ENCODE measurements at places on chromosomes 3 and 15.

- no peak for DNase-seq
These were observed 20.5 kb downstream of the ATRIP start for GRCh38 chr3:48467110-48467454.

- no peak for DNase-seq
These were observed 13.7 kb downstream of the FGF7 start for GRCh38 chr15:49436751-49437150.

DNA sequence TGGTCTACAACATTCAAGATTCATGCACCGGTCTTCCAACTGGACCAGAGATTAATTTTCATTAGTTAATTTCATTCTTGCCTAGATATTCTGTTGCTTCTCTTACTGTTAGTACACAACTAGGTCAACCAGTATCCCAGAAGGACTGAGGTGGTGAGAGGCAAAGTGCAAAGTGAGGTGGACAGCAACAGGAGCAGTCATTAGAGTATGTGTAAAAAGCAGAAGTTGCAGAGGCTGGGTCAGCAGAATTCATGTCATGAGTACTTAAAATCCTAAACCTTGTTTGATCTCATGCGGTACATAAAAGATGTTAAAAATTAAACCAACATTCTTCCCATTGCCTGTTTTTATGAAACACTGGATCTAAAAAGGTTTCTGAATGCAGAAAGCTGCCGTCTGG, 46.7 kb downstream of the PARP14 start:
- no peak for DNase-seq

DNA sequence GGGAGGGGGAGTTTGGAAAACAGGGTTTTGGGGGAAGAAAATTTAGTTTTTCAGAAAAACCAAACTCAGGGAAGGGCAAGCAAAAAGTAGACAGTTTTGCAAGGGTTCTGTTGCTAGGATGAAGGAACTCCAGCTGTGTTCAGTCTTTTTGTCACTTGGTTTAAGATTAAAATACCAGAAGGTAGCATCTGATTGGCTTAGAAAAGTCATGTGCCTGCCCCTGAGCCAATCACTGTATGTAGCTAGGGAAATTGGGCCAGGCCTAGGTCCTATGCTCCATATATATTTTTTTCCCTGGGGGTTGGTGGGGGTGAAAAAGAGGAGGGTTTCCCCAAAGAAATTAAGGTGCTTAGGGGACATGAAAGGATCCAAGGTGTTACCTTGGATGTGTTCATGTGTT, 24.3 kb downstream of the CLDN11 start:
- DNase-seq = no peak

DNA sequence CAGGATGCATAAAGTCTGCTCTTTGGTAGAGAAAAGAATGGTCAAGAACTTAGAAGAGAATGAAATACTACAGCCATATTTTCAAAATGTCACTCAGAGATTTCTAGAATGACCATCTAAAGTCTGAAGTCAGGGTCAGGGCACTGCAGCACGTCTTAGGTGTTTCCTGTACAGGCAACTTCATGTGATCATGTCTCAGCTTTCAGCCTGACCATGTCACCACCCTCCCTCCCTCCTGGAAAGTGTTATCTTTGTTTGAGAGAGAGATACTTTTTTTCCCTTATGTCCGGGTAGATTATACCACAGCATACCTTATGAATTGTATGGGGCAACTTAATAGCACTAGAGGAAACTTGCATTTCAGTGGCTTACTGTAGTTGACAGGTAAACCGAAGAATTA, 558.0 kb upstream of the TGFBR2 start:
- DNase-seq = no peak

GRCh38 chr15:58736018-58736643, 13.4 kb downstream of the ADAM10 start:
- no peak for DNase-seq

GRCh38 chr3:120820748-120821147, 78.2 kb downstream of the GTF2E1 start:
- no peak for DNase-seq

GRCh38 chr3:152474585-152474984, 205.9 kb downstream of the MBNL1 start:
- peak; percentile 41 for DNase-seq

- DNase-seq = no peak
These were observed 20.2 kb downstream of the SEMA6D start for GRCh38 chr15:47737477-47737876.

DNA sequence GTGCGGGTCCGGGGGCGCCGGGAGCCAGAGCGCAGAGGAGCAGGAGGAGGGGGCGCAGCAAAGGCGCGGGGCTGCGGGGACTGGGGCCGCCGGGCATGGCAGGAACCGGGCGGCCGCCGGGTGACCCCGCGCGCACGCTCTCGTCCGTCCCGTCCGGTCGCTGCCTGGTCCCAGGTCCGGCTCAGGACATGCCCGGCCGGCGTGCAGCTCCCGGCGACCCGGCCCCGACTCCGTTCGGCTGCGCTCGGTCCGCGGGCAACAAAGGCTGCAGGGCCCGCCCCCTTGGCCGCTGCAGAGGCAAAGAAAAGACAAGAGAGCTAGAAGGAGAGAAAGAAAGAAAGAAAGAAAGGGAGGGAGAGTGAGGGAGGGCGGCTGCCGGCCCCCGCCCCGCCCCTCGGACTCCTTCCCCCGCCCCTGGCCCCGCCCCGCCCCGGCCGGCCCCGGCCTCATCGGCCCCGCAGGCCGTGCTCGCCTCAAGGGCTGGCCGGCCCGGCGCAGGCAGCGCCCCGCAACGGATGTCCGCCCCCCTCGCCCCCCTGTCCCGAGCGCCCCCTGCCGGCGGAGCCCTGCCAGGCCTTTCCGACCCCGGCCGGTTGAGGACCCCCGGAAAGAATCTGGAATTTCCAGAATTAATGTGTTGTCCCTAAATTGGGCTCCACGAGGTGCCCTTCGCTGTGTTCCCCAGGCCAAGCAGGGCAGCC, at the start of gene ADAMTS7:
Gene ADAMTS7 (minus strand): TSS at position 341 of the 701 bp plus-strand sequence. CDS start 244 bp downstream, at position 97.
- DNase-seq = peak; percentile 55

DNA sequence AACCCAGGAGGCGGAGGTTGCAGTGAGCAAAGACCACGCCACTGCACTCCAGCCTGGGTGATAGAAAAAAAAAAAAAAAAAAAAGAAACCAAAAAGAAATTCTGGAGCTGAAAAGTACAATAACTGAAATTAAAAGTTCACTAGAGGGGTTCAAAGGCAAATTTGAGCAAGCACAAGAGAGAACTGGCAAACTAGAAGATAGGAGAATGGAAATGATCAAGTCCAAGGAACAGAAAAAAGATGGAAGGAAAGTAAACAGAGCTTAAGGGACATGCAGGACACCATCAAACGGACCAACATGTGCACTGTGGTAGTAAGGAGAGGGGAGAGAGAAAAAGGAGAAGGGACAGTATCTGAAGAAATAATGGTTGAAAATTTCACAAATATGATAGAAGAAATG, 12.9 kb downstream of the SNX4 start:
- DNase-seq = no peak

DNA sequence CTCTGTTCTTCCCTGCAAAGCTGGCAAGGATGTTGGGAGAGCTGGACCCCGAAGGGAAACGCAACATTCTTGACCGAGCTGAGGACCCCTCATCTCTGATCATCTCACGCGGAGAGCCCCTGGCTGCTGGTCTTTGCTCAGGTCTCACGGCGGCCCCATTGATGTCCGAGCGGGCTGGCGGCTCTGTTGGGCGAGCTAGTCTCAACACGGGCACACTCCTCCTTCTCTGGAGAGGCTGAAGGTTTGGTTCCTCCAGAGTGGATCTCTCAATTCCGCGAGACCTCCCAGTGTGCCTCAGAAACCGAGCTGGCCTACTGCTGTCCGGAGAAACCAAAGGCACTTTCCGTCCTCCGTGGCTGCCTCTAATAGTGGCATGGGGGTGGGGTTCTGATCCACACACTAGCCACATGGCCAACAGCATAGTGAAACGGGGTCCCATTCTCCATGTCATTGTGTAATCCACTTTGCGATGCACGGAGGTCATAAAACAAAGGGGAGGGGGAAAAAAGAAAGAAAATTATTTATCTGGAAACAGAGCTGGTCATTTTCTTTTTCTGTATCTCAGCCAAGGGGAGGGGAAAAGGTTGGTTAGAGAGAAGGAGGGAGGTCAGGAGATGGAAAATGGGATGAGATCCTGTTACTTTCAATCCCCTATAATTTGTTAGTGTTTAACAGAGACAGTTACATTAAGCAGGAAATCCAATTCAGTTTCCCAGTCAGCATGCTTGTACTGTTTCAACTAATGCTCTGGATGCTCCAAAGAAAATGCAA, 1.3 kb downstream of the CCDC80 start:
- no peak for DNase-seq

GRCh38 chr3:140216249-140216648, 281.3 kb downstream of the CLSTN2 start:
- DNase-seq = peak; percentile 6

GRCh38 chr3:12120374-12121140, 38.2 kb downstream of the TIMP4 start:
- no peak for DNase-seq

DNA sequence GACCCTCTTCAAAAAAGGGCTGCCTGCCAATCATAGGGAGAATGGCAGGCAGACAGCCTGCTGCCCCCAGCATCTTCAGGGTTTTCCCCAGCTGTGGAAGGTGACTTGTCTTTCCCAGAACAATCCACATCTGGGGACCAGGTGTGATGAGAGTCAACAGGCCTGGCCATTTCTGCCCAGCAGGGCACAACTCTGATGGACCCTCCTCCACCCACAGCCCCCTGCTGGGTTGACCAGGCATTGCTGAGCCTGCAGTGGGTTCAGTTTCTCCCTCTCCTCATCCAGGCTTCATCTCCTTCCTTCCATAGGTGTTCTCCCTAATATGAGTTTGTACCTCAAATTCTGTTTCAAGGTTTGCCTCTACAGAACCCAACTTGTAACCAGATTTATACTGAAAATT, 111.0 kb downstream of the MINAR1 start:
- no peak for DNase-seq

- no peak for DNase-seq
These were observed 18.0 kb upstream of the PLXNA1 start for GRCh38 chr3:126964950-126965349.

GRCh38 chr15:40420793-40421192, 15.2 kb downstream of the IVD start:
- DNase-seq = no peak

- DNase-seq = no peak
These were observed 204.6 kb downstream of the TLE3 start for GRCh38 chr15:69893086-69893485.

- no peak for DNase-seq
These were observed 982.8 kb upstream of the ROBO1 start for GRCh38 chr3:80750637-80751036.

DNA sequence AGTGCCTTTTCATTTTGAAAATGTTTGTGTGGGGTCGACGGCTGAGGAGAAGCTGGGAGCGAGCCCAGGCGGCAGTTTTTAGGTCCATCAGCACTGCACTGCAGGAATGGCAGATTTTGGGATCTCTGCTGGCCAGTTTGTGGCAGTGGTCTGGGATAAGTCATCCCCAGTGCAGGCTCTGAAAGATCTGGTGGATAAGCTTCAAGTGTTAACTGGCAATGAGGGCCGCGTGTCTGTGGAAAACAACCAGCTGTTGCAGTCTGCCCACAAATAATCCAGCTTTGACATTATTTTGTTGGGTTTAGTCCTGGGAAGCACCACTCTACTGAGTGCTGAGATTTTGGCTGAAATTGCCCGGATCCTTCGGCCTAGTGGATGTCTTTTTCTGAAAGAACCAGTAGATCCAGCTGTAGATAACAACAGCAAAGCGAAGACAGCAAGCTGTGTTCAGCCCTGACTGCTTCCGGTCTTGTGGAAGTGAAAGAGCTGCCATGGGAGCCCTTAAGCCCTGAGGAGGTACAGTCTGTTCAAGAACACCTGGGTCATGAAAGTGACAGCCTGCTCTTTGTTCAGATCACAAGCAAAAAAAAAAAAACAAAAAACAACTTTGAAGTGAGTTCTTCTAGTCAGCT, 13.1 kb upstream of the ANP32A start:
- peak; percentile 27 for DNase-seq

DNA sequence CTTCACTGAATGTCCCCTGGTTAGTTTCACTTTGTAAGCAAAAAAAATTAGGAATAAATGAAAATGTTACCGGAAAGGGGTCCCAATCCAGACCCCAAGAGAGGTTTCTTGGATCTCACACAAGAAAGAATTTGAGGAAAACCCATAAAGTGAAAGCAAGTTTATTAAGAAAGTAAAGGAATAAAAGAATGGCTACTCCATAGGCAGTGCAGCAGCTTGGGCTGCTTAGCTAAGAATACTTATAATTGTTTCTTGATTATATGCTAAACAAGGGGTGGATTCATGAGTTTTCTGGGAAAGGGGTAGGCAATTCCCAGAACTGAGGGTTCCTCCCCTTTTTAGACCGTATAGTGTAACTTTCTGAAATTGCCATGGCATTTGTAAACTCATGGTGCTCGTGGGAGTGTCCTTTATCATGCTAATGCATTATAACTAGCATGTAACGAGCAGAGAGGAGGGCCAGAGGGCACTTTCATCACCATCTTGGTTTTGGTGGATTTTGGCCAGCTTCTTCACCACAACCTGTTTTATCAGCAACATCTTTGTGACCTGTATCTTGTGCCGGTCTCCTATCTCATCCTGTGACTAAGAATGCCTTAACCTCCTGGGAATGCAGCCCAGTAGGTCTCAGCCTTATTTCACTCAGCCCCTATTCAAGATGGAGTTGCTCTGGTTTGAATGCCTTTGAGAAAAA, 41.0 kb upstream of the CMSS1 start:
- no peak for DNase-seq

- peak; percentile 66 for DNase-seq
These were observed 5.8 kb upstream of the TOPAZ1 start for GRCh38 chr3:44235604-44236484.

GRCh38 chr15:69529961-69530633, 77.5 kb downstream of the RPLP1 start:
- DNase-seq = no peak

DNA sequence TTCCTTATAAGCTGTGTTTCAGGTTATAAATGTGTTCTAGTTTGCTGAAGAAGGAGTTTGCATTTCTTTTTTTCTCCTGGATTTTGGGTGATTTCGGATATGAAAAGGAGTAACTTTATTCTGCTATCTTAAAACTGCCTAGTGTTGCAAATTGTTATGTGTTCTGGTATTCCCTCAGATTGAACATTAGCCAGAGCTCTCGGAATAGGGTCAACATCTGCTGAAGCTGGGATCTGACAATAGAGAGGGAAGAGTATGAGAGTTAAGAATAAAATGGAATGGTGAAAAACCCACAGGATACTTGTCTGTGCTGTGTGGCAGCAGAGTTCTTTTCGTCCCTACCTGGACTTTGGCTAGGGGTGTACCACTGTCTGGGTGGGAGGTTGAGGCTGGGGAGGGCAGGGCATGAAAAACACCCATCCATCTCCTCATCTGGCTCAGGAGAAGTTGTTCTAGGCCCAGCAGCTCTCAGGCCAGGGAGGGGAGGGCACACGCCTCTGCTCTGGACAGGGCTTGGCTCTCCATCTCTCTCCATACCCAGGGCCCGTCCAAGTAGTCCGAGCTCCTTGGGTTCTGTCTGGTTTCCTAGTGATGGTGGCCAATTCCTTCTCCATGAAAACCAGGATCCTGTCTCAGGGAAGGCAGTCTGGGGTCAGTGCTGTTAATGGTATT, 13.2 kb downstream of the SPSB4 start:
- DNase-seq = no peak

DNA sequence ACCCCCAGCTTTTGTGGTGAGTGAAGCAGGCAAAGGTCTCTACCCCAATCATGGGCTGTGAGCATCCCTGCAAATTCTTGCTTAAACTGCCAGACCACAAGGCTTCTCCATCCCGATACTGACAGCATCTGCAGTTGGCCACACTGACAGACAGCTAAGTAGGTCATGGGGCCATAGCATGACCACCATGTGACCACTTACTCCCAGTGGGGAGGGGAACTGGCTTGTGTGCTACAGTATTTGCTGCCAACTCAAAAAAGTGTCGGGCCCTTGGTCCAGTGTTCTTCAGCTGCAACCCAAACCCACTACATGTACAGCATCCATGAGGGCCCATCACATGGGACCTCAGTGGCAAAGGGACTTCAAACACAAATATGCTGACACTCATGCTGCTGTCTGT, 103.4 kb downstream of the SEC22A start:
- DNase-seq = no peak

All from activated CD8-positive, alpha-beta T cell treated with anti-CD3 and anti-CD28 coated beads for 36 hours (primary cell).